H54 (cell line): ENCODE measurements at places on chromosomes 2 and 18.

GRCh38 chr2:35343135-35343534, 1012.4 kb upstream of the CRIM1 start:
- no peak for DNase-seq

GRCh38 chr2:185279999-185280398, 458.6 kb upstream of the FSIP2 start:
- no peak for DNase-seq

- DNase-seq, result no peak
Measured at GRCh38 chr2:11713815-11714214, 32.6 kb upstream of the LPIN1 start.

DNA sequence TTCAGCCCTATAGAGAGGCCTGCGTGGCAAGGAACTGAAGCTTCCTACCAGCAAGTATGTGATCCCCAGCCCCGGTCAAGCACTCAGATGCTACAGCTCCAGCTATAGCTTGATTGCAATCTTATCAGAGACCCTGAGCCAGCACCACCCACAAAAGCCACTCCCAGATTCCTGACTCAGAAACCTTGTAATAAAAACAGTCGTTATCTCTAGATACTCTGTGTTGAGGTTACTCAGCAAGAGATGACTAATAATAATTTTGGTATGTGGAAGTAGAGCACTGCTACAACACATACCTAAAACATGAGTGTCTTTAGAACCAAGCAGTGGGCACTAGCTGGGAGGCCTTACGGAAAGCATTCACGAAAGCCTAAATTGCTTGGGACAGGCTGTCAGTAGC, 216.9 kb downstream of the UXS1 start:
- peak; percentile 31 for DNase-seq

DNA sequence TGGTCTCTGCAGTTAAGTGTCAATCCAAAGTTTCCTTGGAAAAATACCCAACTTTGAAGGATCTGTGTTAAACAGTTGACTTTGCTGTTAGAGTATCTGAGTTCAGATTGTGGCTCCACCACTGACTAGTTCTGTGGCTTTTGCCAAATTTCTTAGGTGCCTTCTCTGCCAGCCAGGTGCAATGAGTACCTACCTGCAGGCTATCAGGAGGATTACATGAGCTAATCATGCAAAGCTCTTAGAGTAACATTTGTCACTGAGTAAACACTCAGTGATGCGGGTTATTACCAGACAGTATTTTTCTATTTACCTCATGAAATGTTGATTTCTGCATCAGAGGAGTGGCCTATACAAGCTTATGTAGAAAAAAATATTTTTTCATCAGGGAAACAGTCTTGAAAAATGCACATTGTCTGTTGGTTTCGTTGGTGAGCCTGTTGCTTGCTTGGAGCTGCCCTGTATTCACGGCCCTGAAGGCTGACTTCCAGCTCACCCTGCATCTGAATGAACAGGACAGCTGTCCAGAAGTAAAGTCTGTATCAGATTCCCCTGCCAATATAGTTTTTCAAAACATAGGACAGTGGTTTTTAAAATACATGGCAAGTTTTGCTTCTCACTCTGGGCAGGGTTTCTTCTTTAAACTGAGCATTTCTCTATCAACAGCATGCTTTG, 235.1 kb downstream of the CDCA7 start:
- DNase-seq, result no peak

- DNase-seq, result no peak
Measured at GRCh38 chr18:52682260-52682659, 342.3 kb downstream of the DCC start.

DNA sequence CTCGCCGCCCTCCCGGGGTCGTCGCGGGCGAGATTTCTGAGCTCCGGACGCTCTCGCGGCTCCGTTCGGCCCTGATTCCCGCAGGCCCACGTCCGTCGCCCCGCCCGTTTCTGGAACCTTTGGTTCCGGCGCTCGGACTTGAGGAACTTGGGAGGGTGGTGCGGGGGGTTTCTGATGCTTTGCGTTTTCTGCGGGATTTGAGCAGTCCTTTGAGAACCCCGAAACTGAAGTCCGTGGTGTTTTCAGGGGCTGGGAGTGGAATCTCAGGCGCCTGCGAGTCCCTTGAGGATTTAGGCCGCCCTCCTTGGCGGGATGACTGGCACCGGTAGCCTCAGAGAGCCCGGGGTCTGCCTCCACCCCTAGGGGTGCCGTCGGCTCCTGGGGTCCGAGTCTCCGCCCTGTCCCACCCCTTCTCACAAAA, 336 bp downstream of the THNSL2 start:
- no peak for DNase-seq

GRCh38 chr2:241000831-241001321, 2.5 kb downstream of the SNED1 start:
- no peak for DNase-seq
